Mesothelial cell of epicardium (in vitro differentiated cells): ENCODE measurements at places on chromosomes 13 and 19.

DNA sequence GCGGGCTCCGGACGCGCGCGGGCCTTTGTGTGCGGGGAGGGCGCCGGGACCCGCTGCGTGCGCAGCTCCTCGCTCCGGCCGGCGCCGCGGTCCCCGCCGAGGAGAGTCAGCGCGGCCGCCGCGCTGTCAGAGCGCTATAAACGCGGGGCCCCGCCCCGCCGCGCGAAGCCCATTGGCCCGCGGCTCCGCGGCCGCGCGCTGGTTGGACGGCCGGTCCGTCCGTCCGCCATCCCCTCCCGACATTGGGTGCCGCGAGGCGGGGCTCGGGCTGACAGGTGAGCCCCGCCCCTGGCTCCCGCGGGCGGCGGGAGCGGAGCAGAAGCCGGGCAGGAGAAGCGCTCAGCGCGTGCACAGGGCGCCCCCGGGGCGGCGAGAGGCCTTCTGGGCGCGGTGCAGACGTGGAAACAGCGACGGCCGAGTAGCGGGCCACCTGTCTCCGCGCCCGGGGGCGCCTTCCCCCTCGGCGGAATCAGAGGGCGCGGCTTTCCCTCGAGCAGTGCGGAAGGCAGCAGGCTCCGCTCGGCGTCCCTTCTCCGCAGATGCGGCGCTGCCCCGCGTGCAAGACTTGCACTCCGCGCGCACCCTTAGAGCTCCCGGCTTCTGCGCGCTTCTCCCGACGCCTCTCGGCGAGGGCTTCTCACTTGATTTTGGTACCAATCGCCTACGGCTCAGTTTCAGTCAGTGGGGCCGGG, at the start of gene EFNB2:
Gene EFNB2, minus strand, starts transcription at position 111 of the 692 bp plus-strand sequence. CDS start 698 bp downstream, outside the sequence.
- DNase-seq = peak; percentile 89

- DNase-seq = no peak
These were observed 46.5 kb upstream of the KPNA3 start for GRCh38 chr13:49838989-49839388.

DNA sequence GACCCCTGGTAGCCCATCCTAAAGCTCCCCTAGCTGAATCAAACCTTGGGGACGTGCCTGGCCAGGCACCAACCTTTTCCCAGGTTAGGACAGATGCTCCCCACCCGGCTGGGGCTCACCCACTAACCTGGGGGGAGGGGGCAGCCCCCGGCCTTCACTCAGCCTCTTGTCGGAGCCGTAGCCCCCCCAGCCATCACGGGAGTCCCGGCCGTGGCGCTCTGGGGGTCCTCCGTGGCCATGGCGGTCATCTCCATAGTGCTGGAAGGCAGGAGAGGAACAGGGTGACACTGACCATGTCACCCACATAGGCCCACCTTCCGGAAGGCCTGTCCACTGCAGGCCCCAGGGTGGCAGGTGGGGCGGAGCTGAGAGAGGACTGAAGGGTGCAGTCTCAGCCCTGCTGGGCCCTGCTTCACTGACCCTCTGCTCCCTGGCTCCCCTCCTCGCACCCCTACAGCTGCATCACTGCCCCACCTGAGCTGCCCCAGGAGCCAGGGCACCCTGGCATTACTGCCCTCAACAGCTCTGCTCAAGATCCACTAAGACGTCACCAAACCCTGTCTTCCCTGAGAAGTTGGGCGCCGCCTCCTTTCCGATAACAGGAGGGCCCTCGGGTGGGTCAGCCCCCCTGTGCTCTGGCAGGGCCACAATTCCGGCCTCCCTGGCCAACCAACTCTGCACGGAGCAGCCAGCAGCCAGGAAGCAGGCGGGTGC, 22.6 kb upstream of the TINCR start:
- DNase-seq = no peak

- DNase-seq = no peak
These were observed 3.6 kb upstream of the KLF2 start for GRCh38 chr19:16320987-16321386.

DNA sequence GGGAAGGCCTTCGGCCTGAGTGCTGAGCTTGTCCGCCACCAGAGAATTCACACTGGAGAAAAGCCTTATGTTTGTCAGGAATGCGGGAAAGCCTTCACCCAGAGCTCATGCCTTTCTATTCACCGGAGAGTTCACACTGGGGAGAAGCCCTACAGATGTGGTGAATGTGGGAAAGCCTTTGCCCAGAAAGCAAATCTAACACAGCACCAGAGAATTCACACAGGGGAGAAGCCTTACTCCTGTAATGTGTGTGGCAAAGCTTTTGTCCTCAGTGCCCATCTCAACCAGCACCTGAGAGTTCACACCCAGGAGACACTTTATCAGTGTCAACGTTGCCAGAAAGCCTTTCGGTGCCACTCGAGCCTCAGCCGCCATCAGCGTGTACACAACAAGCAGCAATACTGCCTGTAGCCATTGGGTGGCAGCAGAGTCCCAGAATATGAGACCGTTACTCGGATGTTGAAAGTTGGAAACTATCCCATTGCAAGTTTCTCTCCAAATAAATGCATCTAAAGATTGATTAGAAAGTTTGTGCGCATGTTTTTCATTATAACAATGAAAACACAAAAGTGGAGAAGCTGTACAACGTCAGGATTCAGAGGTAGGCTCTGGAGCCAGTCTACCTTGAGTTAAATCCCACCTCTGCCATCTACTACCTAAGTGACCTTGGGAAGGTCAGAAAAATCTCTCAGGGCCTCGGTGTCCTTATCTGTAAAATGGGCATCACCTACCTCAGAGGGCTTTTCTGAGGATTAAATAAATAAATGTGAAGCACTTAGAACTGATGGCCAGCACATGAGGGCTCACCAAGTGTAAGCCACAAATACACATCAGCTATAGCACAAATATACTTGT, 21.1 kb downstream of the ZNF473 start:
- DNase-seq = no peak

DNA sequence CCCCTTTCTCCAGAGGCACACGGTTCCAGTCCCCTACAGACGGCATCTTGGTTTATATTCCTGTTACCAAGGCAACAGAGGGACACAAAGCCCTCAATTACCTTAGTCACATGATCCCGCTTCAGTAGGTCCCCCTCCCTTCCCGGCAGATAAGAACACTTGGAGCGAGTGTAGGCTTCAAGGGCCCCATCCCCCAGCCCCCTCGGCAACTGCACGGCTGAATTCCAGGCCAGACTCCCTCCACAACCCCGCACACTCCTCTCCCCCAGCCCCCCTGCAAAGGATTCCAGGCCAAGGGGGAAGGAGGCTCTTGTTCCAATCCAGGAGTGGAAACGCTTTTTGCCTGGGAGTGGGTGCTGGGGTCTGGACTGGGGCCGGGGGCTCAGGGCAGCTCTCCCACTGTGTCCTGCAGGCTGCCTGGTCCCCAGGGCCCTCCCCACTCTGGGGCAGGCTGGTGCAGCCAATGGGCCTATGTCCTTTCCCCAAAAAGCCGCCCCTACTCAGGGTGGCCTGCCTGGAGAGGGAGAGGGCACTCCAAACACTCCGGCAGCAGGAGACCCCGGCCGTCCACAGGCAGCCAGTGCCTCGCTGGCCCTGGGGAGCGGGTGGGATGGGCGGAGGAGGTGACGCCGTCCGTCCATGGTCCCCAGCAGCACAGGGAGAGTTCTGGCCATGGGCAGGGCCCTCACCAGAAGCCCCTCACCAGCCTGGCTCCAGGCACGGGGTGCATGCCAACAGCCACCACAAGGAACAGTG, 62.6 kb downstream of the MLLT1 start:
- peak; percentile 77 for DNase-seq
